Sciatic nerve (tissue), 2 donors: ENCODE measurements at places on chromosomes 4 and X. TPM values are rescaled to one million over a fixed set of nuclear protein-coding genes. Genes with fewer than 3 reads are reported as not detected.

C1GALT1C1 gene
- 14.7 TPM for total RNA-seq

DOK7 gene
- not detected for total RNA-seq

CABS1 gene
- not detected for total RNA-seq

IRF2 gene
- total RNA-seq = 50.2 TPM

UGT2B15 gene
- total RNA-seq = not detected

RPS6KA3 gene
- 43.6 TPM for total RNA-seq

BCORL1 gene
- total RNA-seq = 25.1 TPM

SH3D19 gene
- 155 TPM for total RNA-seq

CDX4 gene
- total RNA-seq = not detected

PCDH7 gene
- total RNA-seq = 12.9 TPM

GPR143 gene
- total RNA-seq = not detected

MAGEA8 gene
- total RNA-seq = not detected

HAND2 gene
- 0.27 TPM for total RNA-seq

NPY1R gene
- 4.3 TPM for total RNA-seq

SLC6A8 gene
- 23.2 TPM for total RNA-seq

FAM9C gene
- total RNA-seq = not detected

S100P gene
- 6.3 TPM for total RNA-seq

ESX1 gene
- not detected for total RNA-seq

TAF7L gene
- 0.18 TPM for total RNA-seq

CFAP99 gene
- not detected for total RNA-seq

FRMD7 gene
- total RNA-seq = not detected

IL1RAPL1 gene
- total RNA-seq = 10.3 TPM

DDX53 gene
- total RNA-seq = not detected

TMPRSS11D gene
- total RNA-seq = not detected

DMRTC1 gene
- total RNA-seq = not detected

SLC25A14 gene
- total RNA-seq = 12.8 TPM

DHX15 gene
- total RNA-seq = 131 TPM

SYN1 gene
- 2.9 TPM for total RNA-seq

SORCS2 gene
- 52.5 TPM for total RNA-seq

SHOX gene
- total RNA-seq = 0.36 TPM

CCDC158 gene
- 1.9 TPM for total RNA-seq
